ENCODE measurements at places on chromosomes 6 and 20.

GRCh38 chr20:24388828-24389380, 80.5 kb upstream of the SYNDIG1 start:
- no peak for DNase-seq

- no peak for DNase-seq
Measured at GRCh38 chr6:6025736-6026135, 19.0 kb upstream of the NRN1 start.

GRCh38 chr6:132060591-132060990, 109.4 kb upstream of the CCN2 start:
- DNase-seq: peak; percentile 17

GRCh38 chr6:129393654-129394053, 316.3 kb downstream of the ARHGAP18 start:
- no peak for DNase-seq

DNA sequence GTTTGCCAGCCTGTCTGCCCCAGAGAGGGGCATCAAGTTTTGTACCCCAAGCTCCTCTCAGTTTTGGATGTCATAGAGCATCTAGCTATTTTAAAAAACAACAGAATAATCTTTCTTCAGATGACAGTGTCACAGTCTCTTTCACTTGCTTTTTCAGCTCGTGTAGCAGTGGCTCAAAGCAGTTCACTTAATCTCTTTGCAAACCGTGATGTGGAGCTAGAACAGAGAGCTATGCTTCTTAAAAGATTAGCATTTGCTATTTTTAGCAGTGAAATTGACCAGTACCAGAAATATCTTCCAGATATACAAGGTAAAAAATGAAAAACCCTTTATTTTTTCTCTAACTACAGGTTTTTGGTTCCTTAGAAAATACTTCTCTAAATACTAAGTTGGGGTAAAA, 37.3 kb downstream of the PGM3 start:
- DNase-seq: no peak

DNA sequence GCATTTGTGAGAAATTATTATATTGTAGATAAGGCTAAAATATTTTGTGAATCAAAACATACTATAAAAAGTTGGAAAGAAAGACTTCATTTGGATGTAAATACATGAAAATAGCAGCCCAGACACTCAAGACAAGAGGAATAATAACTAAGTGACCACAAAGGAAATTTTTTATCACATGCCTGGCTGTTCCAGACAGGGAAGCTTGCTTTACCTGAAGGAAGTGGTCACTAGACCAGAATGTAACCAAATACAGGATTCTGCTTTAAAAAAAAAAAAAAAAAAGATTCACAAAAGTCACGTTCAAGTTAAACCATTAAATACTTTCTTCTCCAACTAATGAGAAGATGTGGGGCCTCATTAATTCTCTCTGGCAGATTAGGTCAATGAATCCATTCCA, 9.3 kb upstream of the HLA-DQB2 start:
- DNase-seq: no peak

- no peak for DNase-seq
Measured at GRCh38 chr6:110534731-110535492, 58.5 kb upstream of the SLC22A16 start.

DNA sequence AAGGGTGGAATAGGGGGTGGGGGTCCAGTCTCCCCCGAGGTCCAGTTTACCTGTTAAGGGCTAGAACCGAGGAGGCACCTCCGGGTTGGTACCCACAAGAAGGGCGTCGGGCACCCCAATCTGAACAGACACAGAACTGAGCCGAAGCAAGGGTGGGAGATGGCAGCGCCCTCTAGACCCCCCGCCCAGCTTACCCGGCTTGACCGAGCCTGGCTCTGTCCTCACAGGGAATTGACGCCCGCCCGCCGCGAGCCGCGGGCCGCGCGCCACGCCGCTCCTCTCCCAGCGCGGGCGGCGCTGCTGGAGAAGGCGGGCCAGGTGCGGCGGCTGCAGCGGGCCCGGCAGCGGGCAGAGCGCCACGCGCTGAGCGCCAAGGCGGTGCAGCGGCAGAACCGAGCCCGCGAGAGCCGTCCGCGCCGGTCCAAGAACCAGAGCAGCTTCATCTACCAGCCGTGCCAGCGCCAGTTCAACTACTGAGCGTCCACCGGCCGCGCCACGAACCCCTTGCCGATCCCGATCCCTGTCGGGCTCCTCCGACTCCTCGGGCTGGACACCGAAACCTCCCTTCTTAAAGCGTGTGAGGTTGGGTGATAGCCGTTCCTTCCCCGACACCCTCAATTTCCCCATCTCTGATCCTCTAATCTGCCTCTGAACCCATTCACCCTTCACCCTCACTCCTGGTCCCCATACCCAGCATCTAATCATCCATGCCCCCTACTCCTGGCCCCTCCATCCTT, 5.9 kb downstream of the TP53INP2 start:
- no peak for DNase-seq

- no peak for DNase-seq
Measured at GRCh38 chr20:17418737-17419136, 112.4 kb downstream of the BFSP1 start.

DNA sequence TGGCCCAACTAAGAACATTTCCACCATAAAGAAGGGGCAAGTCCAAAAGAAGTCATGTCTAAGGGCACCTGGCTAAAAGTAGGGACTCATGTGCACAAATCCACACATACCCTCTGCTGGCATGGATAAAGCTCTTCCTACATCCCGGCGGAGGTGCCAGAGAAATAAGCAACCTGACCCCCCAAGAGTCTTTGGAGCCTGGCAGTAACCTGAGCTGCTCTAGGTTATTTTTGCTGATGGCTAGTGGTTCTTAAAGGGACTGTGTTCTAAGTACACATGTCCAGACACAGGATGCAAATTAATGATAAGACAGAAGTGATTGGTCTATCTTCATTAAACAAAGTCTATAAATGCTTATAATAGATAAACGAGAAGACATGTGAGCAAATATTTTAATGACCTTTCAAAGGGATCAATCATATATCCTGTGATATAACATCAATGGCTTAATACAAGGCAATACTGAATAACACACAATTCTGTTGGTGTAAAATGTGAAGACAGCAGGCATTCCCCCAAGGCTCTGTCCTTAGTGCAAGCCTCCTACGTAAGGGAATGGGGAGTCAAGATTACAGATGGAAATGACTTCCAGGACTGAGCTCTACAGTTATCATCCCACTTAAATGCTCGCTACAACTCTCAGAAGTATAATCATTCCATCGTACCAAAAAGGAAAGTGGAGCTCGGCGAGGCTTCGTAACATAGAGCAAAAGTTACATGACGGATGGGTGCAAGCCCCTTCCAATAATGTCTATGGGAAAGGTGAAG, 52.5 kb downstream of the HIVEP2 start:
- no peak for DNase-seq

DNA sequence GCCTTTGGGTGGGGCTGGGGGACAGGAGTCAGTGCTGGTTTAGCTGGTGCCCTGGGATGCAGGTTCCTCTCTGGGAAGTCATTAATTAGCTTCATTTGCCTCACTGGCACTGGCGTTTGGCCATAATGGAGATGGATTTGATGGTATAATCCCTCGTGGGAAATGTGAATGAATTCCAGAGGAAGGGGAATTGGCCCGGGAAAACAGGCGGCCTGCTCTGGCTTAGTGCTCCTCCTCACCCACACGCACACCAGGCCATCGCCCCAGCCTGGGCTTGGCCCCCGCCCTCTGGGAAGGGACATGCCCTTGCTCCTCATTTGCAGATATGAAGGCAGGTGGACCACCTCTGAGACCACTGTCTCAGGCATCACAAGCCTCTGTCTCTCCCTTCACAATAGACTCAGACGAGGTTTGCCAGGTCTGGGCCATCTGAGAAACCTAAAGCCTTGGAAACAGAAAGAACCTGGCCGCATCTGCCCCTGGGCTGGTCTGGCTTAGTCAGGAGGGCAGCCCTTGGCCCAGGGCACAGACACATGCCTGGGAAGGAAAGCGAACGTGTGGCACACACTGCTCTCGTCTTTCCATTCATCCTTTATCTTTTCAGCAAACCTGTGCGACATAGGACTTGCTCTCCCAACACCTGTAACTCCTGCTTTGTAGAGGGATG, 199.2 kb upstream of the CDH4 start:
- no peak for DNase-seq

DNA sequence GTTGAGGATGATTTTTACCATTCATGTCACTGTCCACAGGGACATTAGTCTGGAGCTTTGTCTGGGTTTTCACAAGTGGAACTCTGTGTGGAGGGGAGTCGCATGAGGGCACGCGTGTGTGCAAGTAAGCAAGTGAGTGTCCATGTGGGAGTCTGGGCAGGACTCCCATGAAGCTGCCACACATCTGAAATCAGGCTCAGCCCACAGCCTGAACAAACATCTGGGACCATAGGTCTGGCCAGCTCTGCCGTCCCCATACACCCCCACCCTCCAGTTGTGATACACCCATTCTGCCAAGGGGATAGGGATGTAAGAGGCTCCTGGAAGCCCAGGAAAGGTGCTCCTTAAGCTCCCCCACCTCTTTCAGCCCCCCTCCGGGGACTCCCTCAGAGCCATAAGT, 17.1 kb upstream of the FOXP4 start:
- no peak for DNase-seq

DNA sequence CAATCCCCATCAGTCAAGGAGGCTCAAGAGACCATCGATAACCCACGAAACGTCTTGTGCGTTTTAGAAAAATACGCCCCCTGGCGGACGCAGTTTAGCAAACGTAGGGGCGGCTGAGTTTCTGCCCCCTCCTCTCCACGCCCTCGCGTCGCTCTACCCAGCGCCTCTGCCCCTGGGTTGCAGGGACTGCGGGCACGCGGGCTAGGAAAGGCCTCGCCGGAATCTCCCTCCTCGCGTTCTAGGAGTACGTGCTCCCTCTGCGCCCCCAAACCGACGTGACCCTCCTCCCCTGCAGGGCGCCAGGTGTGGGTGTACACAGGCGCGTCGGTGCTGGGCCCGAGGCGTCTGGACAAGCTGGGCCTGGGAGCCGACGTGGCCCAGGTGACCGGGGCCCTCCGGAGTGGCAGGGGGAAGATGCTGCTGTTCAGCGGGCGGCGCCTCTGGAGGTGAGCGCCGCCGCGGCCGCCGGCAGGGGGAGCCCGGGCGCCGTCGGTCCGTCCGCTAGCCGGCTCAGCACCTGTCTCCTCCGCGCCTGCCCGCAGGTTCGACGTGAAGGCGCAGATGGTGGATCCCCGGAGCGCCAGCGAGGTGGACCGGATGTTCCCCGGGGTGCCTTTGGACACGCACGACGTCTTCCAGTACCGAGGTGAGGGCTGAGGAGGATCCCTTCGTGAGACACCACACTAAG, 5.3 kb downstream of the MMP9 start:
- peak; percentile 29 for DNase-seq

GRCh38 chr20:34010405-34010931, 16.8 kb downstream of the RALY start:
- no peak for DNase-seq

DNA sequence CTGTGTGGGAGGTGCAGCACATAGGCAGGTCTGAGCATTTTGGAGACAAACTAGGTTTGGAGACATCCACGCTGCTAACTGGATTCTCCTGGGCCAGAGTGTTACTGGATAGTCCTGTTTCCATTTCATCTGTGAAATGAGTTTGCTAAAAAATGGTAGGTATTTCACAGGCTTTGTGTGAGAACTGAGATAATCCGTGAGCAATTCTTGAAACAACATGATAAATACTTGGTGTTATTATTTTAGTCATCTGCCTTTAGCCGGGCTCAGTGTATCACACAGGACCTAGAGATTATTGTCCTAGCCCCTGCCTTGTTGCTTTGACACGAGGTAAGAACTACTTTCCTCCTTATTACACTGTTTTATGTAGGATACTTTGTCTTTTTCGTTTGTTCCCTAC, 63.0 kb downstream of the PRR18 start:
- no peak for DNase-seq

GRCh38 chr6:170297576-170298330, 6.9 kb upstream of the DLL1 start:
- DNase-seq: no peak

GRCh38 chr20:42901689-42902440, 287.8 kb downstream of the PTPRT start:
- DNase-seq: no peak

- DNase-seq: no peak
Measured at GRCh38 chr20:63545814-63546213, 1.7 kb downstream of the SRMS start.

DNA sequence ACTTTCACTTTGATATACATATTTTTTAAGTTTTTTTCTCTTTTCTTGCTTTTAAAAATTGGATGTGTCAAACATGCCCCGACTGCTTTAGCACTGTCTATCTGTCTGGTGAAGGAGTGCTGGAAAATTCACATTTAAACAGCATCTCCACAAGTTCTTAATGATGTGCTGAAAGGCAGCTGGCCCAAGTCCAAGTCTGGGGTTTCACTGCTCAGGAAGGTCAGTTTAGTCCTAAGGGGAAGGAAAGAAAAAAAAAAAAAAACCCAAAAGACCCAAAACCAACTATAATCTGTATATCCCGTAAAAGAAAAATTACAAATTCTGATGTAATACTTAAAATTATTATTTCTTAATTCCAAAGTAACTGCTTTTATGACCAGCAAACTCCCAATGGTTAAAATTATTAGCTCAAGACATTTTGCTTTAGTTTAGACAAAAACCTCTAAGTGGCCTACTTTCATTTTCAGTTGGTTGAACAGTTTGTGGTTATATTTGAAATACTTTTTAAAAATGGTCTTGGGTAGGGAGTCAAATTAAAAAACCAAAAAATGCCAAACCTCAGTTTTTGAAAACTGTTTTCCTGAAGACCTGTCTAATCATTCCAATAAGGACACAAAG, 79.5 kb upstream of the PREP start:
- no peak for DNase-seq

GRCh38 chr6:106959985-106960384, 14.5 kb downstream of the CD24 start:
- no peak for DNase-seq

DNA sequence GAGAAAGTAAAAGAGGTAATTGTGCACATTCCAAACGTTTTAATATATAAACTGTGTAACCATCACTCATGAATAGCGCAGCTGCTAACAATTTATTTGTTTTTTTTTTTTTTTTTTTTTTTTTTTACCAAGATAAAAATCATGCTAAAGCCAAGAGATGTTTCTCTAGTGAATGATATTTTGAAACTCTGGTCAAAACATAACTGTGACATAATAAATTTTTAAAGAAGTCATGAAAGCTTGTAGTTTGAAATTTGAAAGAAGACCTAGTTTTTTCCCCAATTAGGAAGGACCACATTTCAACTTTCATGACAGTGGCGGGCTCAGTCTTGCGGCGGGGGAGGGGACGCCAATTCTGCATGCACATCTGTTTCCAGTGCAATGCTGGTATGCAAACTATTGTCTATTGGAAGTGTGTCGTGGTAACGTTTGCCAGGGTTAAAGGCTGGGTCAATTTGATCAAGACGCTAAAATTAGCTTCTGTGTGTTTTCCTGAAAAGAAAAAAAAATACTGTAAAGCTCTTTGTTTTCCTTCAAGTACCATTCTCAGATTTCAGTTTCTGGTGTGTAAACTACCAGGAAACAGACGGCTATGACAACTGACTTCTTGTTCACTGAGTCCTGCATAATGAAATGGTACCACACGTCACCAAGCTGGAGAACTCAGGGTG, 211.9 kb downstream of the FOXC1 start:
- peak; percentile 44 for DNase-seq

- no peak for DNase-seq
Measured at GRCh38 chr20:4335722-4336121, 320.4 kb upstream of the RNF24 start.

Data from SHP77 treated with DMSO at 0.1 percent for 48 hours (cell line).